ENCODE measurements at places on chromosomes 7 and 10.

DNA sequence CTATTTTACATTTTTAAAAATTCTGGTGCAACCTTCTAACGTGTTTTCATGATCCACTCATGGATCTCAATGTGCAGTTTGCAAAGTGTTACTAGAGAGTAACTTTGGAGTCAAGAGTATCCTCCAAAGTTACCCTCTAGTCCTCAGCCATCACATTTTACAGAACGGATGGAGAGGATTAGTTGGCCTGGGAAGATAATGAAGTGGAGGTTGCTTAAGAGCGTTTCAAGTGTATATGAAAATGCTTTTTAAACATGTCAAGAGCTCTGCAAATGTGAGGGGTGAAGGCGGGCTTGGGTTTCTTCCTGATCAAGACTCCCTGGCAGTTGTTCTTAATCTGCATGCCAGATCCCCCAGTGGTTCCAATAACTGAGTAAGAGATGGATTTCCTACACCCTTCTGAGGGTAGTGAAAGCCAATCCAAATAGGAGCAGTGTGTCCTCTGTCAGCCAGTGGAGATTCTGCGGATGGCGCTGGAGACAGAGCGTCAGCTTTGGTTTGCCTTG, 299.4 kb upstream of the NPVF start:
- peak; percentile 25 for DNase-seq

DNA sequence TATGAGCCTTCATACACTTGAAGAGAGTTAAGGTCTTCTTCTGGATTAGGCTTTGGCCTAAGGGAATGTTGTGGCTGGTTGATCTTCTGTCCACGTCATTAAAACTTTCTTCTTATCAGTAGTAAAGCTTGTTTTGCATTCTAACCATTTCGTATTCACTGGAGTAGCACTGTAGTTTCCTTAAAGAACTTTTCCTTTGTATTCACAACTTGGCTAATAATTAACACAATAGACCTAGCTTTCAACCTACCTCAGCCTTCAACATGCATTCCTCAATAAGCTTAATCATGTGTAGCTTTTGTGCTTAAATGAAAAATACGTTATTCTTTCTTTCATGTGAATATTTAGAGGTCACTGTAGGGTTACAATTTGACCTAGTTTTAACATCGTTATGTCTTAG, 42.8 kb downstream of the AKR1C8 start:
- no peak for DNase-seq

- DNase-seq, result no peak
Observed at GRCh38 chr10:29426420-29426819, 137.6 kb downstream of the LYZL1 start.

GRCh38 chr7:16235147-16236114, 185.9 kb downstream of the CRPPA start:
- DNase-seq, result no peak

GRCh38 chr10:83522881-83523386, 616.4 kb upstream of the GHITM start:
- no peak for DNase-seq
